ENCODE measurements at places on chromosomes 7 and 10.

- no peak for DNase-seq
Measured at GRCh38 chr7:40622941-40623501, 488.2 kb downstream of the SUGCT start.

GRCh38 chr10:486666-487322 is 202.7 kb downstream of the DIP2C start:
- no peak for DNase-seq

GRCh38 chr10:52965938-52966401 is 193.4 kb upstream of the MBL2 start:
- DNase-seq, result no peak

- no peak for DNase-seq
Measured at GRCh38 chr10:59587083-59587755, 122.4 kb downstream of the SLC16A9 start.

GRCh38 chr10:133131053-133131452 is 29.0 kb upstream of the KNDC1 start:
- no peak for DNase-seq

GRCh38 chr10:30709229-30709628 is 79.7 kb upstream of the LYZL2 start:
- DNase-seq, result no peak

All from T1000 (cell line).